GM12878 (cell line): ENCODE measurements at places on chromosomes 5 and 9.
A peak's percentile ranks its signal among the peaks of the same experiment; 100 is the strongest.

DNA sequence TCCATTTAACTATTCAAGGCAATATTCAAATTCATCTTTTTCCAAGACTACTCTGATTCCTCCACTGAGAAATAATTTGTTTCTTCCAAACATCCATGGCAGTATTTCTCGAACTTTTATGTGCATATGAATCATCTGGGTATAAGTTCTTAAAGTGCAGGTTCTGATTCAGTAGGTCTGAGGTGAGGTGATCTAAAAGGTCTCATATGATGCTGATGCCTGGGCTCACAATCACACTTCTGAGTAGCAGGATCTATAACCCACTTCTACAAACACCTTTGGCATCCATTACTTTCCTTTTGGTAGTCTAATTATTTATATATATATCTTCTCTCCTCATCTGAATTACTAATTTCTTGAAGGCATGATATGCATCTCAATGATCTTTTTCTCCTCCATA, 7.2 kb downstream of the ERP44 start:
- DNase-seq: no peak

GRCh38 chr5:15995341-15996052, 184.1 kb downstream of the MARCHF11 start:
- no peak for DNase-seq

DNA sequence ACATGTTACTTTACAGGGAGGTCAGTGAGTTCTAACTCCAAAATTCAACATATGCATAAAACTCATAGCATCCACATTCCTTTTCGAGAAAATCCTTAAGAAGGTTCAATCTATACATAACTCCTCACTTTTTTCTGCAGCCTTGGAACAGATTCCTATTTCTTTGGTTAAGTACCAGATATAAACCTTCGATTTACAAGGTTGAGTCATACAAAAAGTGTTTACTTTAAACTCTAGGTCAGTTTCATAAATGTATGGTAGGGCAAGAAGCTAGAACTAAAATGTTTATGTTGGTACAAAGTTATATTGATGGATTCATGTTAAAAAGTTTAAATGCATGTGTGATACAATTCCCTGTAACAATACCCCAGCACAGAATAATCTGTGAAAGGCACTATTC, 19.4 kb downstream of the CDKN2AIPNL start:
- no peak for DNase-seq

DNA sequence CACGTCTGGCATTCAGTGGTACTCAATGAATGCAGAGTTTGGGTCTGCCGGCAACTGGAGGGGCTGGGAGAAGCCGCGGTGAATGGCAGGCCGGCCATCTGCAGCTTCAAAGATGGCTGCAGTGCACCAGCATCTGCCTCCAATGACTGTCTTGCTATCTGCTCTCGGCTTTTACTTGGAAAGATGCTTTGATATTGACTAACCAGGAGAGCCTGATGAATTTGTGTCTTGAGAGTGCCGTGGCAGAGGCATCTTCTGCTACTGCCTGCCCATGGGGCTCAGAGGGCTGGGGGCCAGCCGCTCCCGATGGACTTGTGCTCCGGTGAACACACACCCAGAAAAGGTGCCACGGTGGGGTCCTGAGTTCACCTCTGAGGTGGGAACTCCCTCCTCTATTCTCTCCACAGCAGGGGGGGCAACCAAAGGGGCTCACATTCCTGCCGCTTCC, 164.5 kb downstream of the COL23A1 start:
- no peak for DNase-seq

GRCh38 chr5:68325065-68325580, 109.6 kb downstream of the PIK3R1 start:
- no peak for DNase-seq

- DNase-seq: no peak
Observed at GRCh38 chr5:5335700-5336264, 86.7 kb upstream of the ICE1 start.

DNA sequence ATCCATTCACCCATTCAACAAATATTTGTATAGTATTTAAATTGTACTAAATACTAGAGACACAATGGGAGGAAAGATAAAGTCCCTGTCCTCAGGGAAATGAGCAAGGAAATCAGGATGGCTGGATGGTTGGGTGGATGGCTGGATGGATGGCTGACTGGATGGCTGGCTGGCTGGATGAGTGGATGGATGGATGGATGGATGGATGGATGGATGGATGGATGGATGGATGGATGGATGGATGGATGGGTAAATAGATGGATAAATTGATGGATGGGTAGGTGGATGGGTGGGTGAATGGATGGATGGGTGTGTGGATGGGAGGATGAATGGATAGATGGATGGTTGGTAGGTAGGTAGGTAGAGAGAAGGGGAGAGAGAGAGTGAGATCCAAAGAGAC, 41.5 kb upstream of the WWC1 start:
- DNase-seq: no peak

DNA sequence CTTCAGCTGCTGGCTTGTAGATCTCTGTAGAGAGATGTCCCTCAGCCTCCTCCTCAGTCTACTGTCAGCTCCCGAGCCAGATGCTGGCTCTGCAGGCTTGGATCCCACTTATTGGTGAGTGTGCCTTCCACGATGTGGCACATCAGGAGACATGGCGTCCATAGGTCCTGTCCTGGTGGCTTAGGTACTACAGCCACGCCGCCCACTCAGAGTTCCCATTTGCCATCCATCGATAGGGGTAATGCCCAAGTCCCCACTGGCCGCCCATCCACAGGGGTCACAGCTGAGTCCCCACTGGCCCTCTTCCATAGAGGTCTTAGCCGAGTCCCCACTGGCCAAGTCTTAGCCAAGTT, 17.3 kb downstream of the EXOC3 start:
- DNase-seq: no peak

GRCh38 chr5:55406292-55406691, 98.5 kb downstream of the MTREX start:
- no peak for DNase-seq

- no peak for DNase-seq
Observed at GRCh38 chr5:39948341-39948740, 523.6 kb upstream of the DAB2 start.

- no peak for DNase-seq
Observed at GRCh38 chr5:36875051-36875789, 1.3 kb upstream of the NIPBL start.

DNA sequence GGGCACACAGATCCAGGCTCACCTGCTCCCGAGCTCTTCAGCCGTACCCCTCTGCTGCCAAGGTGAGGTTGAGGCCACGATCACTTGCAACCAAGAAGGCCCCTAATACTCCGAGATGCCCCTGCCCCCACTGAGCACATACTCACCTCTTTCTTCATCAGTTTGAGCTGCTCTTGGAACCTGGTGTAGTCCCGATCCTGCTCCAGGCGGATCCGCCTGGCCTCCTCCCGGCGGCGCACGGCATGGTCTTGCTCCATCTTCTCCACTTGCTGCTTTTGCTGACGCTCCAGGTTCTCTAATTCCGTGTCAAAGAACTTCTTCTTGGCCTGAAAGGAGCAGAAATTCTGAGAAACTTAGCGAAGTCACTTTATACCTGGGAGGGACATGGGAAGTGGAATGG, 75.7 kb upstream of the FBXW11 start:
- no peak for DNase-seq

DNA sequence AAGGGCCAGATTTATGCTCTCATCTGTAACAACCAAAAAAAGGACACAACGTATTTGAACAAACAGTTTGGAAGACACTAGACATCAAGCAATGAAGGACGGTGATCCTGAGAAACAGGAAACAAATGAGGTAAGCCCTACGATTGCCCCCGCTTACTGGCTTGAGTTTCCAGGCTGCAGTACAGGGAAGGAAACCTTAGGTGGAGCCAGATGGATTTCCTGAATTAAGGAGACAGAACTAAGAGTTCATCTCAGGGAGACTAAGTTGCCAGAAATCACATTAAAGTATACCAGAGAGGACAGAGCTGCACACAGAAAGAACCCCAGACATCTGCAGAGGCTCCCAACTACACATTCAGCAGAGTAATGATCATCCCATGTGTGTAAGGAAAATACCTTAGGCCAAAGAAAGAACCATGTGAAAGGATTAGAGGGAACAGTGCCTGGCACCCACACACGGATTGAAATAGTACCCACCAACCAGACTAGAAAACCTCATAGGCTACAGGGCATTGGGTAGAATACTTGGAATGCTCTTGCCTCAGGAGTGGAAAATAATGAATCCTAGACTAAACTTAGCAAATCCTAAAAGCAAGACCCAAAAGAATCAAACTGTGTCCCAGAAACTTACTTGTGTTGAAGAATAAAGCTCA, 99.3 kb upstream of the NIPBL start:
- no peak for DNase-seq

- DNase-seq: no peak
Observed at GRCh38 chr9:89872426-89872912, 267.7 kb downstream of the GADD45G start.

DNA sequence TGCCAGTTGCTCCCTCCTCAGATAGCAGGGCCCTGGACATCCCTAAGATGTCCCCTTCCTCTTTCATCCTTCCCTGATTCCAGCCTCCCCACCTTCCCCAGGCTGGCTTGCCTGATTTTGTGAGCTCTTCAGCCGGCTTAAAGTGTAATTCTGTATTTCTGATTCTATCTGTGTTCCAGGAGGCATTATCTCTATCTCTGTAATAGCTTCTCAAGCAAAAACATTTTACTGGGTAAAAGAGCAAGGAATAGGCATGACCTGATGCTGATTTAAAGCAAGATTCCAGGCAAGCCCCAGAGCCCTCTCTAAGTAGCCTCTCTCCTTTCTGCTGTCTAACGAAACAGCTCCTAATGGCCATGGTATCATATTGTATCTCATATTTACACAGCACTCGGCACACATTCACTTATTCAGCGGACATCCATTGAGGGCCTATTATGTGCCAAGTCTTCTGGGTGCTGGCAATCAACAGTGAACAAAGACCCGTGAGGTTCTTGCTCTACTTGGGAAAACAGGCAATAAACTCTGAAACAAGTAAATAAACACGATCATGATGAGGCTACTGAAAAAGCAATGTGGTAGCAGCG, 100.9 kb upstream of the MSX2 start:
- DNase-seq: no peak

GRCh38 chr5:170164921-170165320, 59.2 kb downstream of the FOXI1 start:
- DNase-seq: no peak

GRCh38 chr5:147303976-147304375, 69.2 kb downstream of the STK32A start:
- no peak for DNase-seq

- DNase-seq: no peak
Observed at GRCh38 chr9:126721564-126721981, 83.3 kb upstream of the ZBTB43 start.

- DNase-seq: no peak
Observed at GRCh38 chr9:14337615-14338014, 23.7 kb upstream of the NFIB start.

GRCh38 chr9:121743441-121744001, 92.1 kb downstream of the DAB2IP start:
- no peak for DNase-seq

DNA sequence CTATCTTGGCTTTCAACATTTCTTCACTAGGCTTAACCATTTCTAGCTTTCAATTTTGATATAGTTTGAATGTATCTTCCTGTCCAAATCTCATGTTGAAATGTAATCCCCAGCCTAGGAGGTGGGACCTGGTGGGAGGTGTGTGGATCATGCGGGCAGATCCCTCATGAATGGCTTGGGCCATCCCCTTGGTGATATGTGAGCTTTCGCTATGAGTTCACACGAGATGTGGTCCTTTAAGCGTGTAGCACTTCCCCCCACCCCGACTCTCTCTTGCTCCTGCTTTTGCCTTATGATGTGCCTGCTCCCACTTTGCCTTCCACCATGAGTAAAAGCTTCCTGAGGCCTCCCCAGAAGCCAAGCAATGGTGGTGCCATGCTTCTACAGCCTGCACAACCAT, 40.6 kb downstream of the PHAX start:
- DNase-seq: no peak

GRCh38 chr5:137461391-137462264, 37.5 kb downstream of the SPOCK1 start:
- DNase-seq: no peak

GRCh38 chr5:180169248-180170105, 39.5 kb downstream of the RASGEF1C start:
- DNase-seq: no peak

DNA sequence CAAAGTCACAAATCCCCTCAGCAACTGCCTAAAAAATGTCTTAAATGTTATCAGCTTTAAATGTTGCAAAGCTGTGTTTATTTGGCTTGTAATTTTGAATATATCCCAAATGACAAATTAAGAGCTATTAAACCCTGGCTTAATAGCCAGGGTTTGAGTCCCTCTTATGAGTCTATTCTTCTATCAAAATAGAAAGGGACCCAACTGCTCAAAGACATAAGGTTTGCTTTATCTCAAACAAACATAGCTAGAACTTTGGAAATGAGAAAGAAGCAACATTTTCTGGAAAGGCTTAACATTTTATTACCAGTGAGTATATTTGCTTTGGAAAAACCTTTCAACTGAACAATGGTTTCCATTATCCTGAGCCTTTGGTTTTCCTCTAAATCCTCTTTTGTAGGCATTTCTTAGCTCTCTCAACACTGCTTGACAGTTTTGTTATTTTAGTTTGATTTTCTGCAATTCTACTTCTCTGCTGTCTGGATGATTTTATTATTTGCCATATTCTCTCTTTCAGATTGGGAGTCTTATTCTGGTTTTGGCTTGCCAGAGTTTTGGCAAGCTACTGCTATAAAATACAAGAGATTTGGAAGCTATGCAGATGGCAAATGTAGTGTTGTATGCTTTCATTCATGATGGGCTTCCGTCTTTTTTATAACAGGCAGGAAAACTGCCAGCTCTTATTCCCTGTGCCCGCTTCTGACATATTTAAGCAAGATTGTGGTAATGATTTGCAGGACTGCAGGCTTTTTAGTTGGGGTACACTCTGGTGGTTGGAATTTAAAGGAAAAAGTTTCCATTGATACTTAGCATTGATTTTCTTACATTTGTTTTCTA, 734.9 kb downstream of the DTWD2 start:
- DNase-seq: no peak

- DNase-seq: no peak
Observed at GRCh38 chr9:107946364-107947141, 457.0 kb upstream of the KLF4 start.

GRCh38 chr9:101448680-101449070, 13.1 kb upstream of the ALDOB start:
- no peak for DNase-seq

- no peak for DNase-seq
Observed at GRCh38 chr9:113143432-113144227, 7.2 kb upstream of the SLC31A2 start.

DNA sequence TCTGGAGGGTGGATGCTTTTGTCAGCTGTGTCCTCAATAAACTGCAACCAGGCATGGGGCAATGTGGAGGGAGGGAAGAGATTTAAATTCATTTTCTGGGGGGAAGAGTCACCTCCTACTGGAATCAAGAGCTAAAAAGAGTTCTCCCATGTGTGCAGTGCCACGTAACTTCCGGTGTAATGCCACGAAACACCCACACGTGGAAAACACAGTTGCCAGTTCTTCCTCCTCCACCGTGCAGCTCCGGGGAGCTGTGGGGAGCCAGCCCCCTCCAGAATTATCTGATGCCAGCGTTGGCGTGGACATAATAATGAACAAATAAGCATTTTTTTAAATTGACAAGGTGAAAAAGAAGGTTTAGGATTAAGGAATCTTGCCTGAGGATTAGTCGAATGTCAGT, 32.1 kb upstream of the MED10 start:
- DNase-seq: no peak

- peak; percentile 46 for DNase-seq
Observed at GRCh38 chr5:36875790-36876298, 725 bp upstream of the NIPBL start.

- no peak for DNase-seq
Observed at GRCh38 chr5:180127682-180128670, 56.4 kb upstream of the RNF130 start.
